ENCODE measurements at places on chromosomes 3 and 15. TPM values are rescaled to one million over a fixed set of nuclear protein-coding genes. Genes with fewer than 3 reads are reported as not detected.

CX3CR1 gene
- 1.5 TPM for total RNA-seq

TMCO5A gene
- total RNA-seq, result not detected

NIPA2 gene
- 48.5 TPM for total RNA-seq

PAQR9 gene
- not detected for total RNA-seq

H1-8 gene
- not detected for total RNA-seq

OXTR gene
- 0.65 TPM for total RNA-seq

Measured in activated CD4-positive, alpha-beta T cell treated with anti-CD3 and anti-CD28 coated beads, Interleukin-2, amount 10 ng/mL, durations not matched to agents 7 days and 5 days (primary cell).